ENCODE measurements at places on chromosomes 6 and 20. TPM values are rescaled to one million over a fixed set of nuclear protein-coding genes. Genes with fewer than 3 reads are reported as not detected.

The PPP1R14C gene
- not detected for total RNA-seq

- DNase-seq: no peak
Measured at GRCh38 chr6:106704327-106704726, 74.9 kb downstream of the QRSL1 start.

GRCh38 chr6:89197141-89197540 lies 20.0 kb downstream of the GABRR1 start:
- DNase-seq: no peak

The TMEM170B gene
- total RNA-seq: 0.86 TPM

- no peak for DNase-seq
Measured at GRCh38 chr6:67811239-67812037, 823.6 kb upstream of the ADGRB3 start.

DNA sequence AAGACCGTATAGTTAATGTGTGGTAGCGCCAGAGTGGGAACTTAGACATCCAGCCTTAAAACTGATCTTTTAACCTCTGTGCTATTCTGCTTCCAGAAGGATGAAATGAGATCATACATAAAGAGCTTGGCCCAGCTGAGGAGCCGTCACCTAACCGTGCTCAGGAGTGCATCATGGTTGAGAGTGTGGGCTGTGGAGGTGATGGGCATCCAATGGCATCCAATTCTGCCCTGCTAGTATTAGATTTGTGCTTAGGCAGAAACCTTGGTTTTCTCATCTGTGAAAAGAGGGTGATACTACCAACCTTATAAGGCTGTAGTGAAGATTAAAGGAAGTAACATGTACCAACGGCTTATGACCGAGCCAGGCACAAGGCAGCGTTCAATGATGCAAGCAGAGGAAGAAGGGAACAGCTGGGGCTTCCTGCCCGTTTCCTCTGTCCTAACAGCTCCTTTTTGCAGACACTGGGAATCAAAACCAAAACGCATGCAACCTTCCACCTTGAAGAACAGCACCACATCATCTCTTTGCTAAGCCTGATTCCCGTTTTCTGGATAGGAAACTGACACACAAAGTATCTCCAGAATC lies 1.3 kb downstream of the SLC22A16 start:
- DNase-seq: no peak

- DNase-seq: no peak
Measured at GRCh38 chr20:49784291-49784690, 28.3 kb upstream of the SLC9A8 start.

The C20orf173 gene
- total RNA-seq: not detected

DNA sequence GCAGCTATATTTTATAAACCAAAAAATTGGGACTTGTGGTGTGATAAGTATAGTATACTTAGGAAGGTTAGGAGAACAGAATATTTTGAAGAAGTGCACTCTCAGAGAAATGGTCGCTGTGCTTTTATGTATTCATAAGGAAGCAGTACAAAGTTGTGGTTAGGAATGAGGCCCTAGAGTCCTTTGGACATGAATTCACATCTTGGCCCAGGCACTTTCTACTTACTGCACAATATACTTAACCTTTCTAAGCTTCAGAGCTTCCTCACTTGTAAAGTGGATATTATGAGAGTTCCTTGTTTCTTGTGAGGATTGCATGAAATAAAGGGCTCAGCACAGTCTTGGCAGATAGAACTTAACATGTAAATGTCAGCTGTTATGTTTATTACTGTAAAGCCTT lies 21.0 kb upstream of the SERINC3 start:
- DNase-seq: no peak

GRCh38 chr6:108562503-108562993 lies 1.8 kb downstream of the FOXO3 start:
- no peak for DNase-seq

DNA sequence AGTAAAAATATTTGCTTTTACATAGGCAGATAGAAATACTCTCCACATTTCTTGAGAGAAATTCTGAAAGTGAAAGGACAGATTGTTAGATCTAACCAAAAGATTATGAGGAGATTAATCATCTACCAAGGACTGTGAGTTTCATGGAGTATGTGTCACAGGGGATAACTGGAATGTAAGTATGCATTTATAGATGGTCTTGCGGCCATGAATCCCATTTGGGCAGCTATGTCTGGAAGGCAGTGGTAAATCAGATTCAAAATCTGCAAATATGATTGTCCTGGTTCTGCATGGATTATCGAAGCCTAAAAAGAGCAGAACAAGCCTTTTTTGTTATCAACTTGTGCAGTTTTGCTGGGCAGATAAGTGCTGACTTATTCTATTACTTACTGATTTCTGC lies 293.8 kb downstream of the RFPL4B start:
- DNase-seq: no peak

GRCh38 chr20:10925767-10926166 lies 252.0 kb upstream of the JAG1 start:
- DNase-seq: no peak

- no peak for DNase-seq
Measured at GRCh38 chr6:48826152-48826515, 636.9 kb downstream of the MMUT start.
